ENCODE measurements at places on chromosomes 7 and 10.

- no peak for DNase-seq
Measured at GRCh38 chr10:91462423-91462822, 52.3 kb downstream of the HECTD2 start.

DNA sequence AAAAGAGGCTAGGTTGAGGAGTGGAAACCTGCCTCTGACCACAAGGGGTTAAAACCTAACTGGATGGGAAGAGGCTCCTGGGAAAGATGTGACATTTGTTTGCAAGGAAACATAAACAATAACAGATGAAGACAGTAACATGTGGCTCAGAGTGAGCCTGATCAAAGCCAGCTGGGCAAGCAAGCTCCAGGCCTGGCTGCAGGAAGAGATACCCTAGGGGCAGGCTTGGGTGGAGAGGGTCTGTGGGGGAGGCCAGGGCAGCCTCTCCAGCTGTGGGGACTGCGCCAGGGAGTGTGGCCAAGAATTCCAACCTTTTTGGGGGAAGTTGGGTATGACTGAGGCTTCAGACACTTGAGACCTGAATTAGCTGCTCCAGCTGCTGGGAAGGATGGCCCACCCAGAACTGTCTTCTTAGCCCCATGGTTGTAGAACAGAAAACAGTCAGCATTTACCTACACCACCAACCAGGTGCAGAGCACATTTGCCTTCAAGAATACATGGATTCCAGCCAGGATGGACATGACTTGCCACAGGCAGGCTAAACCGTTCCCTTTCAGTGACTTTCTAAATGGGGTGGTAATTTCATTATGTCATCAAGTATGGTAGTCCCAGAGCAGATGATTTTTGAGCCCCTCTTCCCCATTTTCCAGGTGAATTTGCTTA is 10.4 kb upstream of the FAM170B start:
- no peak for DNase-seq

DNA sequence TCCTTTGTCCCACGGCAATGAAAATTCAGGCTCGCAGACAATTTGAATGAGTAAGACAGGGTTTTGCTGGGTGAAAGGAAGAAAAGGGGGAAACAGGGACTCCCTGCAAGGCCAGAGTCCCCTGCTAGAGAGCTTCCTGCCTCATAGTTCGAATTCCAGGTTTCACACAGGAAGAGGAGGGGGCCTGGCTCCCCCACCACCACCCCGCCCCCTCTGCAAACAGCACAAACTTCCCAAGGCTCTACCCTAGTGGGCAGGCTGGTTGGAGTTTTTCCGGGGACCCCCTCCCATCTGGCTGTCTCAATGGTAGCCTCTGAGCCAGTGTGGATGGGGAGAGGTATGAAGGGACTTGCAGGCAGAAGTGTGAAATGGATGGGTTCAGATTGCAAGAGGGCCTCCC is 57.4 kb upstream of the NEBL start:
- no peak for DNase-seq

- DNase-seq = no peak
Measured at GRCh38 chr7:106015381-106016218, 52.5 kb downstream of the CDHR3 start.

DNA sequence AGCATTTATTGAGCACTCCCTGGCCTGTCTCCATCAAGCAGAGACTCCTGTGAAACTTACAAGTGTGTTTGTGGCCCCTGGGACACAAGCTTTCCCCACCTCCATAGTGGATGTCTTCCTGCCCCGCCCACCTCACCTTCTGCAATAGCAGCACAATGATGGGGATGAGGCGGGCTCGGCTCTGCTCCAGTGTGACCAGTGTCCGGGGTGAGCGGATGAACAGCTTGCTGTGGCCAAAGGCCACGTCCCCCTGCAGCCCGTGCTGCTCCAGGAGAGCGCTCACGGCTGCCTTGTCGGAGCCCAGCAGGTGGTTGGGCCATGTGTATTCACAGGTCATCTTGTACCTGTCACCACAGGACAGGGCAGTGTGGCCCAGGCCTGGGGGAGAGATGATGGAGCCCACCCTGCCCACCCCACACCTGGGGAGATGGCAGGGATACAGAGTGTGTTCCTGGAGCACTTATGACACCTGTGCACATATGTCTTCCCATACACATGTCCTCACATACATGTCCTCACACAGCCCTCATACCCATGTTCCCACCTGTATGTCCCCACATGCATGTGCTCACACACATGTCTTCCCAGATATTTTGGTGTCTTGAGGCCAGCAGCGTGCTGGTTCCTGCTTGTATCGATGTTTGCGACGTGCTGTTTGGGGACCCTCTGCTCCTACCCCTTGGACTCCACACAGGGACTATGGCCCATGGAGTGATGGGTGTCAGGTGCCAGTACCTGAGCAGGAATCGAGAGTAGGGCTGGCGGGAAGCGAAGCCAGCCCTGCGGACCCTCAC is 12.7 kb downstream of the MYO1G start:
- no peak for DNase-seq

Measured in Kasumi-1 (cell line).